Hepatocyte (in vitro differentiated cells): ENCODE measurements at places on chromosomes 7 and 10. TPM values are rescaled to one million over a fixed set of nuclear protein-coding genes. Genes with fewer than 3 reads are reported as not detected.

GRCh38 chr7:130732980-130733930, 752 bp downstream of the KLF14 start:
- peaks cover 78% of the 10 kb centered on the region for H3K27me3 ChIP-seq
- H3K4me1 ChIP-seq = no peaks in the 10 kb centered on the region
- H3K27ac ChIP-seq = no peak overlapping the region
- DNase-seq = peak; percentile 68

GRCh38 chr7:111953611-111954010, 252.6 kb downstream of the DOCK4 start:
- H3K27me3 ChIP-seq = no peaks in the 10 kb centered on the region
- no peak overlapping the region for H3K4me3 ChIP-seq
- H3K27ac ChIP-seq = no peak overlapping the region

- no peak for DNase-seq
- no peaks in the 10 kb centered on the region for H3K36me3 ChIP-seq
These were observed 50.3 kb upstream of the MET start for GRCh38 chr7:116621649-116622048.

- H3K27ac ChIP-seq = no peak overlapping the region
- no peaks in the 10 kb centered on the region for H3K27me3 ChIP-seq
- no peak for DNase-seq
- peaks cover 8% of the 10 kb centered on the region for H3K4me1 ChIP-seq
These were observed 8.2 kb upstream of the FAS start for GRCh38 chr10:88982366-88982765.

DNA sequence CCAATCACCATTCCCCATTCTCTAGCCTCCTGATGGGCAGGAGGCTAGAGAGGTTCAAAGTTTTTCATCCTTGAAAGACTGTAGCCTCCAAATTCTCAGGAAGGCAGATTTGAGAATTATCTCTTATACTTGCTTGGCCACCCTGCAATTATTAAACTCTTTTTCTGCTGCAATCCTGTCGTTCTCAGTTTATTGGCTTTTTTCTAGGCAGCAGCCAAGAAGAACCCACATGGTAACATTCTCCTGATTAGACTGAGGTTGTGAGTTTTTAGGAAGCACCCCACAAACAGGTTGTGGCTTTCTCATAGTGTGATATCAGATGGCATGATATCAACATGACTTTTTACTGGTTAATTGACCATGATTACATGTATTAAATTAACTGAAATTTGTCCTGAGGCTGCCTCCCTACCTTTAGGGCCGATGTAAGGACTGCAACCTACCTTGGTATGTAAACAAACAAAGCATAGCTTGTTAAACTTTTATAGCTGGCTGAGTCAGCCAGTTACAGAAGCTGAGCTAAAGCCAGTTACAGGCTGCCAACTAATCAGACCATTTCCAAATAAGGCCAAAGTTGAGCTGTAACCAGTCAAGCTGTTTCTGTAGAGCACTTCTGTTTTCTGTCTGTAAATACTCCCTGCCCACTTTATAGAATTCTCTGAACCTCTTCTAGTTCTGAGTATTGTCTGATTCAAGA, 3.2 kb upstream of the ZNF248 start:
- H3K4me1 ChIP-seq = no peaks in the 10 kb centered on the region
- DNase-seq = no peak
- no peaks in the 10 kb centered on the region for H3K36me3 ChIP-seq
- no peak overlapping the region for H3K4me3 ChIP-seq
- H3K27ac ChIP-seq = no peak overlapping the region

DNA sequence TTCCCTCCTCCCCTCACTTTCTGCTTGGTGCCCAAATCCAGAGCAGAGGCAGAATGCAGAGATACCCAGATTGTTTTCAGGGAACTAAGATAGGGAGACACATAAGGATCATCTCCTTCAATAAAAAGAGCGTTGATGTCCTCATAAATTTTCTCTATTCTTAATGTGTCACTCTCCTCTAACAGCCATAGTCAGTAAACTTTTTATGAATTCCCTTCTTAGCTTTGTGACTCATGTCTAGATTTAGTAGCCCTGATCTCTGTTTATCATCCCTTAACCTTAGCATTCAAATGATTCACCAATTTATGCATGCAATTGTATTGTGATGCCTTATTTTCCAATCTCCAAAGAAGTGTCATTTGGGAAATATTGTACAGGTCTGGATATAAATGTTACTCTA, 995.5 kb upstream of the C7orf33 start:
- H3K27ac ChIP-seq = no peak overlapping the region
- no peak overlapping the region for H3K4me3 ChIP-seq
- H3K4me1 ChIP-seq = no peaks in the 10 kb centered on the region
- no peak for DNase-seq
- H3K27me3 ChIP-seq = no peaks in the 10 kb centered on the region

DNA sequence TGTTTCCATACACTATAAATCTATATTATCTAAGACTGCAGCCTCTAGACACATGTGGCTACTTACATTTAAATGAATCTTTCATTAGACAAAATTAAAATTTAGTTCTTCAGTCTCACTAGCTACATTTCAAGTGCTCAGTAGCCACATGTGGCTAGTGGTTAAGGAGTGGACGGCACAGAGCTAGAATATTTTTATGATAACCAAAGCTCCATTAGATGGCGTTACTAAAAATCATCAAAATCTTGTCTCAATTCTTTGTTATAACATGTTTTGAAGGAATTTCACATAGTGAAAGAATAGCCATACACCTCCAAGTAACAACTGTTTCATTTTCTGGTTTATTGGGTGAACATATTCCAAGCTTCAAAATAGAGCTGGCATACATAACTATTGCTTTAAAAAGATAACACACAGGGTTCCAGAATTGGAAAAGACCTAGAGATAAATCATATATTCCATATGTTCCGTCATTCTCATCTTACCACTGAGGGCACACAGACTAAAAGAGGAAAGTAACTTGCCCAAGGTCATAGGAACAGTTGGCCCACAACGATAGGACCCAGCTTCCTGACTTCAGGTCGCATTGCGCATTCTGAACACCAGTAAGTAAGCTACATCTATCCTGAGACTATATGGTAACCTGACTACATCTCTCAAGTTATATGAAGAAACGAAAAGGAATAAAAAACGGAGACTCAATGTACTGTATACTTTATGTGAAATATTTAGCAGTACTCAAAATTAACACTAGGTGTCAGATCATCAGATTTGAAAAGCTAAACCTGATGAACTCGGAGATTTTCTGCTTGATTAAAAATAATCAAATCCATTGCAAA, 66.6 kb downstream of the CAV1 start:
- no peaks in the 10 kb centered on the region for H3K36me3 ChIP-seq
- DNase-seq = peak; percentile 30
- H3K4me3 ChIP-seq = no peak overlapping the region
- H3K4me1 ChIP-seq = peaks cover 22% of the 10 kb centered on the region

- DNase-seq = no peak
- H3K27ac ChIP-seq = peak overlapping the region; percentile 27
- no peaks in the 10 kb centered on the region for H3K4me1 ChIP-seq
These were observed 138.0 kb upstream of the YAE1 start for GRCh38 chr7:39428221-39428620.

GRCh38 chr10:95289003-95289920, 1.5 kb downstream of the PDLIM1 start:
- H3K27me3 ChIP-seq = no peaks in the 10 kb centered on the region
- H3K36me3 ChIP-seq = no peaks in the 10 kb centered on the region
- peak overlapping the region; percentile 92 for H3K27ac ChIP-seq
- H3K4me3 ChIP-seq = peak overlapping the region; percentile 94
- DNase-seq = peak; percentile 56

DNA sequence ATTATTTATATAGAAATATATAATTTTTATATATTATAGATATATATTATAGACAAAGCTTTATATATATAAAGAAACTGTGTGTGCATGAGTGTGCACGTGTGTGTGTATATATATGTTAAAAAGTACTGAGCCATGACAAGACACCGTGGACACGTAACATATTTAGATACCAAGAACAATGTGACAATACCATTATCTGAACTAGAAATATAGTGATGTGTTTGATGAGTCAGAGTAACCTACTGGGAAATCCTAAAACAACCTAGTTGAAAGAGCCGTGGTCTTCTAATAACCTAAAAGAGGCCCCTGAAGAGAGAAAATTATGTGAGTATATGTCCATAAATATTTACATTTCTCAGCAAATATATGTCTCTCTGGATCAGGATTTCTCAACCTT, 50.7 kb upstream of the ITGB8 start:
- no peaks in the 10 kb centered on the region for H3K36me3 ChIP-seq
- no peak overlapping the region for H3K4me3 ChIP-seq
- no peak for DNase-seq
- H3K4me1 ChIP-seq = peaks cover 9% of the 10 kb centered on the region
- H3K27me3 ChIP-seq = no peaks in the 10 kb centered on the region
- H3K27ac ChIP-seq = no peak overlapping the region

- peaks cover 7% of the 10 kb centered on the region for H3K4me1 ChIP-seq
- H3K36me3 ChIP-seq = no peaks in the 10 kb centered on the region
- H3K4me3 ChIP-seq = no peak overlapping the region
- H3K27ac ChIP-seq = no peak overlapping the region
- no peak for DNase-seq
These were observed 8.2 kb upstream of the ACTA2 start for GRCh38 chr10:88960802-88961201.

DNA sequence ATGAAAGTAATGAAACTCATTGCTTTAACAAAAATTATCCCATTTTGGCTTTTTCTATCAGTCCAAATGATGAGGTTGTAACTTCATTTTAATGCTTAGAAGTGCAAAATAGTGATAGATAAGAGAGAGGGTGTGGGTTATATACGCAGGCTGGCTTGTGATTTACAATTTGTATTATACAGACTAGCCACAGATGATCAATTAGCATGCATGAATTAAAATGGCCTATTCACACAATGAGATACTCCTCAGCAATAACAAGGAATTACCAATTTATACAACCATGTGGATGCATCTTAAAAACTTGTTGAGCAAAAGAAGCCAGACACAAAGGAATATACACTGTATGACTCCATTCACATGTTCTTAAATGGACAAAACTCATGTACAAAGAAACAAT, 45.4 kb upstream of the JAZF1 start:
- no peak overlapping the region for H3K4me3 ChIP-seq
- H3K36me3 ChIP-seq = no peaks in the 10 kb centered on the region
- no peaks in the 10 kb centered on the region for H3K27me3 ChIP-seq
- no peak for DNase-seq
- H3K27ac ChIP-seq = no peak overlapping the region

GRCh38 chr7:41774966-41775365, 72.1 kb upstream of the INHBA start:
- H3K27me3 ChIP-seq = no peaks in the 10 kb centered on the region
- DNase-seq = no peak
- H3K4me1 ChIP-seq = no peaks in the 10 kb centered on the region
- H3K36me3 ChIP-seq = no peaks in the 10 kb centered on the region
- no peak overlapping the region for H3K27ac ChIP-seq
- no peak overlapping the region for H3K4me3 ChIP-seq

GRCh38 chr7:97873606-97874005, 1.4 kb upstream of the ASNS start:
- no peak overlapping the region for H3K27ac ChIP-seq
- no peaks in the 10 kb centered on the region for H3K27me3 ChIP-seq
- DNase-seq = no peak
- no peaks in the 10 kb centered on the region for H3K36me3 ChIP-seq
- H3K4me3 ChIP-seq = no peak overlapping the region

DNA sequence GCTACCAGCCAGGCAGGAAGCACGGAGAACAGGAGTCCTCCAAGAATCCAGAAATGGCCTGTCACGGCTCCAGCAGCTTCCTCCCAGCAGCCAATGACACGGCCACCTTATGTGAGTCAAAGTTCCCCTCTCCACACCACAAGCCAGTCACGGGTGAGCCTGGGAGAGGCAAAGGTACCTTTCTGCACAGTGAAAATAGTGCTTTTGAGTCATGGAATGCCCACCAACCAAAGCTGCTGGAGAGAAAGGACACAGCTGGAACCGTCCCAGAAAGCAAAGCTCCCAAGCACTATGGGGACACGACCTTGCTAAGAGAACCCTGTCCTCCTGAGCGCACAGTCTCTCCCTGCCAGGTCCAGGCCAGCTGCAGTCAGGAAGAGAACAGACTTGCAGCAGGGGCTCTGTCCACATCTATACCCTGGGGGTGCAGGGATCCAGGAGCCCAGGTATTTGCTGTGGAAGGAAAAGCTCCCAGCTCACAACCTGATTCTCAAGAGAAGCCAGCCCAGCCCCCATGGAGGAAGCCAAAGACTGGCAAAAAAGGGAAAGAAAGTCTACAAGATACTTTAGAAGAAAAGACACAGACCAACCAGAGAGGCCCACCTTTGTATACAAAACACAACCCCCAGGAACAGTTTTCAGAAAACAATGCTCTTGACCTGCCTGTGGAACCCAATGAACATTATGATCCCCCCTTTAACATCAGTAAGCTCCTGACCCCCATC, 24.4 kb downstream of the C10orf71 start:
- DNase-seq = no peak
- no peaks in the 10 kb centered on the region for H3K4me1 ChIP-seq
- H3K36me3 ChIP-seq = no peaks in the 10 kb centered on the region
- no peak overlapping the region for H3K27ac ChIP-seq
- H3K4me3 ChIP-seq = no peak overlapping the region

DNA sequence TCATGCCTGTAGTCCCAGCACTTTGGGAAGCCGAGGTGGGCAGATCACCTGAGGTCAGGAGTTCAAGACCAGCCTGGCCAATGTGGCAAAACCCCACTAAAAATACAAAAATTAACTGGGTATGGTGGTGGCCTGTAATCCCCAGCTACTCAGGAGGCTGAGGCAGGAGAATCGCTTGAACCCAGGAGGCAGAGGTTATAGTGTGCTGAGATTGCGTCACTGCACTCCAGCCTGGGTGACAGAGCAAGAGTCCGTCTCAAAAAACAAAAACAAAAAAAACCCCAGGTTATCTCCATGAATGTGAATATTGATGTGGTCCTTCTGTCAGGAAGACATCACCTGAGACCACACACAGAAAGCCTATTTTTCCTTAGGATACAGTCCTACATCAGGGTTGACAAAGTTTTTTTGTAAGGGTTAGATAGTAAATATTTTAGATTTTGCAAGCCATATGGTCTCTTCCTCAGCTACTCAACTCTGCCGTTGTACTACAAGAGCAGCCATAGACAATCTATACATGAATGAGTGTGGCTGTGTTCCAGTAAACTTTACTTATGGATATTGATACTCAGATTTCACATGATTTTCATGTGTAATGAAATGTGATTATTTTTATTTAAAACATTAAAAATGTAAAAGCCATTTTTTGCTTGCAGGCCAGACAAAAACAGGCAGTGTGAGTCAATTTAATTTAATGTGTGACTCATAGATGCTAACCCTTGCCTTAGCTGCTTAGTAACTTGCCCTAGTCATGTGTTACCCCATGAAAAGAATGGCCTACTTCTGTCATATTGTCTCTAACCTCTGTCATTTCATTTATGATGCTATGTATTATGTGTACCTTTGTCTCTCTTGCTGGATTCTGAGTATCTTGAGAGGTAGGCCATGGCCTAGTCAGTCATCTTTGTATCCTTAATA, 78.1 kb downstream of the TPST1 start:
- H3K27ac ChIP-seq = peak overlapping the region; percentile 62
- no peak overlapping the region for H3K4me3 ChIP-seq
- no peaks in the 10 kb centered on the region for H3K36me3 ChIP-seq
- peaks cover 4% of the 10 kb centered on the region for H3K4me1 ChIP-seq
- no peak for DNase-seq

The THSD7A gene
- 6.9 and 8.3 TPM in 2 replicates for total RNA-seq

The CRTAC1 gene
- total RNA-seq = 0.47 and 0.84 TPM in 2 replicates

The PDIA4 gene
- 371 and 375 TPM in 2 replicates for total RNA-seq

The CARD11 gene
- total RNA-seq = 5.3 and 10.9 TPM in 2 replicates

The DNAAF5 gene
- total RNA-seq = 14.2 and 23.5 TPM in 2 replicates

The PLOD3 gene
- total RNA-seq = 29.5 and 37.6 TPM in 2 replicates

The AFAP1L2 gene
- total RNA-seq = 5.5 and 6.1 TPM in 2 replicates

The TEX36 gene
- total RNA-seq = not detected in 2 replicates

The ADAMTS14 gene
- 0.60 and 0.87 TPM in 2 replicates for total RNA-seq
